Activated T-cell treated with anti-CD3 and anti-CD28 coated beads, Interleukin-2, amount 50 U/mL, for 1 hour (primary cell): ENCODE measurements at places on chromosomes 4 and X.

DNA sequence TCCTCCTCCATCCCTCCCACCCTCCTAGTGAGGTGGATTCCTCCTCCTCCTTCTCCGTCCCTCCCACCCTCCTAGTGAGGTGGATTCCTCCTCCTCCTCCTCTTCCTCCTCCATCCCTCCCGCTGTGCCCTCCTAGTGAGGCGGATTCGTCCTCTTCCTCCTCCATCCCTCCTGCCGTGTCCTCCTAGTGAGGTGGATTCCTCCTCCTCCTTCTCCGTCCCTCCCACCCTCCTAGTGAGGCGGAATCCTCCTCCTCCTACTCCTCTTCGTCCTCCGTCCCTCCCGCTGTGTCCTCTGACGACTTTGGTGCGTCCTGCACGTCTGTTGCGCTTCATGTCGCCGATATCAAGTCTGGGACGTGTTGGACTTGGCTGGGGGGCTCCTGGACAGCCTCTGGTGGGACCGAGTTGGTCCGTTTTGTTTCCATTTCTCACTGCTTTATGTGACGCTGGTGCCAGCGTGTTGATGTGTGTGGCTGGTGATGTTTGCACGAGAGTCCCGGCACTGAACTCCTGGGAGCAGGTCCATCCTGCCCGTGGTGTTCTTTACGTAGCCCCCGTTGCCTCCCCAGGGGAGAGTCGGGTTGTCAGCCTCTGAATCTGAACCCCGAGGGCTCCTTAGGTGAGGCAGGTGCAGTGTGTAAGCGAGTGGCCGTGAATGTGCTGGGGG is 5.4 kb downstream of the AKAP17A start:
- peak; percentile 4 for DNase-seq

DNA sequence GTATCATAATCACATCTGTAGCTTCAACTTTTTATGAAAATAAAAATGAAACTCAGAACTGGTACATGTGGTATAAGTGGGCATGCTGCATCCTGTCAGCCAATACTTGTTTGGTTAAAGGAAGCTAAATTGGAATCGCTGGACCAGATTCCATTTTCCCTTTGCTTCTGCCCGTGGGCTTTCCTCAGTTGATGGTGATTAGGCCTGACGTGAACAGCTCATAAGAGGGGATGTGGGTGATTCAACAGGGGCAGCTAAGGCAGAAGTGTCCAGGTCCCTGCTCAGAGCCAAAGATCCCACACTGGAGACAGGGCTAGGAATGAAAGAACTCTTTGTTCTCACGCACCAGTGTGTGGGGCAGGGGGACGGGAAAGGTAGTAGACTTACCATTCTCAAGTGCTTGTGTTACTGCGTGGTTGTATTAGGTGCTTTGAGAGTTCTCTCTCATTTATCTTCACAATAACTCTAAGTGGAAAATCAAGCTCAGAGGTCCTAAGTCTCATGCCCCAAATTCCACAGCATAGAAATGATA is 63.2 kb upstream of the GUCY1A1 start:
- DNase-seq: no peak

GRCh38 chr4:122458625-122459024 is 2.1 kb upstream of the IL2 start:
- no peak for DNase-seq

DNA sequence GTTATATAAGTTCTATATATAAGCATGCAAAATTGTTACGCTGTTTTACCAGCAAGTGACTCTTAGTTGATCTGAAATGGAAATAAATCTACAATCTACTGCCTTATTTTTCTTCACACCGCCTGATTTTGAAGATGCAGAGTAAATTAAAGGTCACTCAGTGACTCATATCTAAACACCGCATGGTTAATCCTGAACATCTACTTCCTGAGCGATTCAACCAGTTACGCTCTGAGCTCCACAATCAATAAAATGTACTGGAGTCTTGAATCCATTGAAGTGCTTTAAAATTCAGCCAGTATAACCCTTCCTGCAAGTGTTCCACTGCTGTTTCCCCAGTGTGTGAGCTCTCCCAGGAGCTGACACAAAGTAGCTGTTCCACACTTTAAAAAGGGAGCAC is 192.8 kb downstream of the SLC7A11 start:
- DNase-seq: no peak

- no peak for DNase-seq
Measured at GRCh38 chr4:18075823-18076433, 54.4 kb upstream of the LCORL start.
